HCEC 1CT (cell line): ENCODE measurements at places on chromosomes 12 and 14.

DNA sequence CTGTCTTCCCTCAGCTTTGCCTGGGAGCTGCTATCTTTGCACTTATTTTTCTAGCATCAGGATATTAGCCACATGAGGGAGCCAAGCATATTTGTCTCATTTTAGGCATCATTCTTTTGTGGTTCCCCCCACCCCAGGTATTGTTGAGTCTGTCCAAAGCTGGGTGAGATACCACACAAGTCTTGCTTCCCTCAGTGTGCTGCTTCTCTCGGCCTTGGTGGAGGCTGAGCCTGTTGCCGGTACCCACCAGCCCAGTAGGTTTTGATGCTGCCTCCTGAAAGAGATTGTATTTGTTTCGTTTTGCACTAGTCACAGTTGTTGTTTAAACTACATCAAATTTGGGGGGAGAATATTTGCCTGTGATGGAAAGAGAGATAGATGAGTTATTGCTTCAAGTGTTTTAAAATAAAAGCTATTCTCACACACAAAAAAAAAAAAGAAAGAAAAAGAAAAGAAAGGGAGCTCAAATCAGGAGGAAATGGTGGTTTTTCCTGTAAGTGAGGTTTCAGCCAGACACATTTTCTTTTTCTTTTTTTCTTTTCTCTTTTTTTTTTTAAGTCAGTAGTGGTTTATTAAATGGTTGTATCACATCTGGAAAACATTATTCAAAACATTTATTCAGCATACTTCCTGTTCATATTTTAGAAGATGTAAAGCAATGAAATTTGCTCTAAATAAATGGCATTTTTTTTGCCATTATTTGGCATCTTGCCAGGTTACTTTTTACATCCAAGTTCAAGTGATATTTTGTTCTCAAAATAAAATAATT, 58.5 kb downstream of the SLC4A8 start:
- DNase-seq = no peak

DNA sequence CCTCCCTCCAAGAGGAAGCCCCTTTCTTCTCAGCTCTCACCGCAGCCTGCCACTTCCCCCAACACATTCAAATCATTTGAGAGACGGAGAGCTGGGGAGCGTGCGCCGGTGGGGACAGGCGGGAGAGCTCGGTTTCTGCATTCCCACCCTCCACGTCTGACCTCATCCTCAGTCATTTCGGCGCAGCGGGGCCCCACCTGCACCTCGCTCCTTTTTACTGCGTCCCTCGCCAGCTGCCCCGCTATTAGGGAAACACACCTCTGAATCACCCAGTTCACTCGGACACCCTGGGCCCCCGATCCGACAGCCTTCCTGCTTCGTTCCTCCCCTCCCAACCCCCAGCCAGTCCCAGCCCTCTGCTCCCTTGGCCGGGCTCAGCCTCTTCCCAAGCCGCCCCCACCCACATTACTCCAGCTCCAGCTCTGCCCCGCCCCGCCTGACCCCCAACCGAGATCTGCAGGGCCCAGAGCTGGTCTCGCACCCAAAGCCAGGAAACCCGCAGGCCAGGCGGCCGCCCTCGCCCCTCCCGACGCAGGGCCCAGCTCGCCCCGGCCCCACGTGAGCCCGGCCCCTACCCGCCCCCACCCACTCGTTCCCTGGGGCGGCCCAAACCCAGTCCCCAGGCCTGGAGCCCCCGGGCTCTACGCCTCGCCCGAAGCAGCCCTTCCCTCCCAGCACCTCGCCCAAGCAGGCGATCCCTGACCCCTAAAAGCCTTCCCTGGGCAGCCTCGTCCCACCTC, 783 bp downstream of the CORO1C start:
- DNase-seq = peak; percentile 90

GRCh38 chr14:95058491-95058890, 98.8 kb downstream of the DICER1 start:
- DNase-seq = no peak

DNA sequence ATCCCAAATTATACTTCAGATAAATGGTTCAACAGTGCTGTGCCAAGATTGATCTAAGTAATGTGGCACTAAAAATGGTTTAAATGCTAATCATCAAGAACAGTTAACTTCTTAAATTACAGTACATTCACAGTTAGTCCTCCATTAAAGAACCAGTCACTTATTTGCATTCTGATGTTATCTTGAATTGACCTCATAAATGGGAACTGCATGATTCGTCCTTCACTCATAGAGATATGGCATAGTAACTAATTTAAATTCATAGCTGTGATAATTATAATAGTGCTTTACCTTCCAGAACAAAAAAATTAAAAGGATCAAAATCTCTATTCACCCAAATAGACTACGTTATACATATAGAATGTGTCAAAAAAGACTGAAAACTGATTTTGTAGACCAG, 61.1 kb downstream of the COCH start:
- DNase-seq = no peak

DNA sequence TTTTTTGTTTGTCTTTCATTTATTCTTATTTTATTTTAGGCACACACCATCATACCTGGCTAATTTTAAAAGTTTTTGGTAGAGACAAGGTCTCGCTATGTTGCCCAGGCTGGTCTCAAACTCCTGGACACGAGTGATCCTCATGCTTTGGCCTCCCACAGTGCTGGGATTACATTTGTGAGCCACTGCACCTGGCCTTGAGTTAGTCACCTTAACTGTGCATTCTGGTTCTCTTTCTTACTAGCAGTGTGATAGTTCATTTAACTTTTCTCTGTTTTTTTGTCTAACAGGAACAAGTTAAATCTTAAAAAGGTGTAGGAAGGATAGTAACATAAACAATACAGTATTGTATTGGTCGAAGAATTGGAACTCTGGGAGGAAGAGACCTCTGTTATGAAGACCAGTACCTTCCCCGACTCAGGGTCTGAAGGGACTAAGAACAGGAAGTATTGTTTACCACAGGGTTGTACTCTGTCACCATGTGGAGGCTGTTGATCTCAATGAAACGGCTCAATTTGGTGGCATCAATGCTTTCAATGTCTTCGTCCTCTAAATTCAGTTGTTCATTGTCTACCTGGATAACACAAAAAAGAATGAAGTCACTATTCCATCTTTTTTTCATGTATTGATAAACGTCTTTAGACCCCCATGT, 17.7 kb downstream of the ERP27 start:
- no peak for DNase-seq

DNA sequence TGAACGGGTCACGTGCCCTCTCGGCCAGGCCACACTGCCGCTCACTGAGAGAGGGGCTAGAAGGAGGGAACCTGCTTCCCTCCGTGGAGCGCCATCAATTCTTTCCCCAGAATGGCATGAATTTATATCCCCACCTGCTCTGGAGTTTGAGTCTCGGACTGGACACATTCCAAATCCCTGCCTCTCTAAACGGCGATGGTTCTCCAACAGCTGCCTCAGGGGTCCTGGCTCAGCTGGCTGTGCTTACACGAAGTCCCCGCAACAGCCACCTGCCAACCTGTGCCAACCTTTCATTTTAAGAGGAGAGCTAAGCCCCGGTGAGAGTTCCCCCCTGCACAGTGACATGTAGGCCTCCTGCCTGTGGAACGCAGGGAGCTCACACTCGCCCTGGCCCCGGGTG, 73.2 kb downstream of the RIMBP2 start:
- no peak for DNase-seq

DNA sequence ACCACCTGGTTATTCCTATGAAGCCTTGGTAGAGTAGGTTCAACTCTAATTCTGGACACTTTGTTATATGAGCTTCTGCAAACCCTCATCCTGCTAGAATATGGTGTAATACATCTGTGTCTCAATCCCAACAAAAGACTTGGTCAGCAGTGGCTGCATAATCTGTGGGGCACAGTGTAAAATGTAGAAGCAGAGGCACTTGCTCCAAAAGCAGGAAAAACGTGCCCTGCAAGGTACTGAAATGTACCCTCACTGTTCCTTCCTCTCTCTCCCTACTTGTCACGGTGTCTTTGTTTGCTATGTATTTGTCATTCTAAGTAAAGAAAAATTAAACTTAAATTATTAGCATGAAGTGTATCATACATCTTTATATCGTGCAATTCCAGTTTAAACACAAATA, 267.9 kb downstream of the BCL11B start:
- no peak for DNase-seq

DNA sequence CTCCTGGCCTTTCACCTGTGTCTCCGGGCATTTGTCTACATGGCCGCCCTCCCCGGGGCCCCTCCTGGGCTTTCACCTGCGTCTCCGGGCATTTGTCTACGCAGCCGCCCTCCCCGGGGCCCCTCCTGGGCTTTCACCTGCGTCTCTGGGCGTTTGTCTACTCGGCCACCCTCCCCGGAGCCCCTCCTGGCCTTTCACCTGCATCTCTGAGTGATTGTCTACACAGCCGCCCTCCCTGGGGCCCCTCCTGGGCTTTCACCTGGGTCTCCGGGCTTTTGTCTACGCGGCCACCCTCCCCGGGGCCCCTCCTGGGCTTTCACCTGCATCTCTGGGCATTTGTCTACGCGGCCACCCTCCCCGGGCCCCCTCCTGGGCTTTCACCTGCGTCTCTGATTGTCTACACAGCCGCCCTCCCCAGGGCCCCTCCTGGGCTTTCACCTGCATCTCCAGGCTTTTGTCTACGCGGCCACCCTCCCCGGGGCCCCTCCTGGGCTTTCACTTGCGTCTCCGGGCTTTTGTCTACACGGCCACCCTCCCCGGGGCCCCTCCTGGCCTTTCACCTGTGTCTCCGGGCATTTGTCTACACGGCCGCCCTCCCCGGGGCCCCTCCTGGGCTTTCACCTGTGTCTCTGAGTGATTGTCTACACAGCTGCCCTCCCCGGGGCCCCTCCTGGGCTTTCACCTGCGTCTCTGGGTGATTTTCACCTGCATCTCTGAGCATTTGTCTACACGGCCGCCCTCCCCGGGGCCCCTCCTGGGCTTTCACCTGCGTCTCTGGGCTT, 68.0 kb upstream of the GALNT9 start:
- no peak for DNase-seq

DNA sequence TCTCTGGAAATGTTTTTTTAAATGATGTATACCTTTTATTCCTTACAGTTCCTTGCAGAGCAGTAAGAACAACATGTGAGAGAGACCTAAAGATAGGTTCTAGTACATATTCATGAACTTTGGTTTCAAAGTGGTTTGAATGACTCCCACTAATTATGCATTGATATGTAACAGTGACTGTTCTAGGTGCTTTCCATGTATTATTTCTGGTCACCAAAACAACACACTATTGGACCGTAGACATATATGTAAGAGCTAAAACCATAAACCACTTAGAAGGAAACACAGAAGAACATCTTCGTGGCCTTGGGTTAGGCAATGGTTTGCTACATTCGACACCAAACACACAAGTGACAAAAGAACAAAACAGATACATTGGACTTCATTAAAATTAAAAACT, 37.9 kb downstream of the SOX5 start:
- DNase-seq = no peak

- DNase-seq = no peak
These were observed 9.7 kb downstream of the NRIP2 start for GRCh38 chr12:2825132-2825531.

DNA sequence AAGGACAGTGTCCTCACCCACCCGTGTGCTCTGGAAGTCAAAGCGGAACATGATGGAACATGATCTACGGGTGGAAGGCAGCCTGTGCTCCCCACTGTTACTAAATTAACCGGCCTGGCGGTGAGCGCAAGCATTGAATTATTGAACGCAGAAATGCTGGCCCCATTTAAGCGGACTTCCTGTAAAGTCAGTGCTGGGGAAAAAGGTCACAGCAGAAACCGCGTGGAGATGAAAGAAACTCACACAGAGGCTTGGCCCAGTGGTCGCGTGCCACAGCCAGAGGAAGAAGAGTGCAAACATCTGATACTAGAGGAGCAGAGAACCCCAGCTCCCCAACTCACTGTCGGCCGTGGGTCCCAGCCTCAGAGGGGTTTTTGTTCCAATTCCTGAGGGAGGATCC, 321.2 kb downstream of the ADGRD1 start:
- DNase-seq = no peak

GRCh38 chr14:81313775-81314429, 86.2 kb downstream of the STON2 start:
- peak; percentile 6 for DNase-seq

GRCh38 chr12:85626784-85627171, 209.4 kb downstream of the RASSF9 start:
- DNase-seq = peak; percentile 5

- peak; percentile 52 for DNase-seq
These were observed 67.2 kb downstream of the RIC8B start for GRCh38 chr12:106841510-106842302.

DNA sequence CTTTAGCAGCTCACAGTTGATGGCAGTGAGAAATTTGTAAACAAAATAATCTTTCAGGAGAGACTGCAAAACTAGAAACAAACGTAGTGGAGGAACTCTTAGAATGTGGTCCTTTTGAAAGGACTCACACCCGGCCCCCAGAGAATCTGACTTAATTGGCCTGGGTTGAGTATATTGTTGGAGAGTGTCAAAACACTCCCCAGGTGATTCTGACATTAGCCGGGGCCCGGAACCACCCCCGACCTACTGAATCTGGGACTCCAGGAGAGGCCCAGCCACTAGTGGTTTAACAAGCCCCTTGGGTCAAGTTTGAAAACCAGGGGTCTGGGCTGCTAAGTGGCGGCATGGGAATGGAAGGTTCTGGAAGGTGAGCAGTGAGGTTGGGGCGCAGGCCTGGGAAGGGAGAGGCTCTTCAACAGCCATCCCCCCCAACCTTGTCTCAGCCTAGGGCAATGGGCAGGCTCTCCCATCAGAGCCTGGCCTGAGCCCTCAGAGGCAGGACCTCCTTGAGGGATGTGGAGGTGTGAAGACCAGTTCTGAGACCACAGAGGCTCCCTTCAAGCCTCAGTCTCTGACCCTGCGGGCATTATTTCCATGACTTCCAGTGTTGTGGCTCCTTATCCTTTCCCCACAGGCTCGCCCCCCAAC, 1.1 kb upstream of the ELK3 start:
- no peak for DNase-seq

GRCh38 chr14:44530475-44530874, 23.4 kb upstream of the FSCB start:
- DNase-seq = no peak

- no peak for DNase-seq
These were observed 44.7 kb downstream of the MBIP start for GRCh38 chr14:36275741-36276140.

DNA sequence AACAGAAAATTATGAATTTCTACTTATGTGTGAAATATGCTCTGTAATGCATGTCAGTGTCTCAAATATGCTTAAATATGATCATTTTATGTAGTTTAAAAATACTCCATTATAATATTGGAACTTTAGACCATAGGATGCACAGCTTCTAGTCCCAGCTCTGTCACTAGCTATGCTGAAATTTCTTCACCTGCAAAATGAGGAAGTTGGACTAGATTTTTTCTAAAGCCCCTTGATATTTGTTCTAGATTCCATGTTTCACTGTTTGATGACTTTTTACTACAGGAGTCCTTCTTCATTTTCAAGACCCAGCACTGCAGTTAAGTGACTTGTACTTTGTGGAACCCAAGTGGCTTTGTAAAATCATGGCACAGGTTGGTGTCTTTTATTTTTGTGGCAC, 90.1 kb downstream of the LRRK2 start:
- no peak for DNase-seq
